ENCODE measurements at places on chromosomes 13 and 19.

- no peak for DNase-seq
These were observed 12.0 kb upstream of the KCNC3 start for GRCh38 chr19:50341091-50341564.

DNA sequence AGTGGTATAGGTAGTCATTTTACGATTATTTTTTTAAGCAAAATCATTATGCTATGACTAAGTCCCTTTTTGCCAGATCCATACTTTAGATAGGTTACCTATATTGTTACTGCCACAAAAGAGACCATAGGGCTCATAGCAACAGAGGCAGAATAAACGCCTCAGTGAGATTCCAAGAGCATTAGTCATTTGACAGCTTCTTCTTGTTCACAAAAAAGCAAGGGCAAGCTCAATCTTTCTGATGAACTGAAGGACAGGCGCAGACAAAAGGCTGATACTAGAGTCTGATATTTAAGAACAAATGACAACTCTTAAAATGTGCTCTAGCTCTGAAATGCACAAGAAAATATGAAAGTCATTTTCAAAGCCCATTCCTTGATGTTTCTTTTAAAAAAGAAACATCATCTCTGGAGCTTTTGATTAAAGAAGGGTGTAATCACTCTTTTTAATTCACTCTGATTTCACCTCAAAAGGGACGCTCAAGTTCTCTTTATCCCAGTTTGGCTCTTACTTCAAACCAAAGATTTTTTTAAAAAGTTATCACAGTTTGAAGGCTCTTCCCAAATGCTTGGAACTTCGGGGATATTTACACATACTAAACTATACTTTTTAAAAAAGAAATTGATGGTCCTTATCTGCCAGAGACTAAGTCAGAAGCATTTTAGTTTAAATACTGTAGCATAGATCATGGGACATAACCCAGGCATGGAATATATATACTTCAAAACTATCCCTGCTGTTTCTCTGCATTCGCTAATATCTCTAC, 187.2 kb downstream of the EFNB2 start:
- peak; percentile 71 for DNase-seq

GRCh38 chr13:59677966-59678814, 485.5 kb downstream of the DIAPH3 start:
- DNase-seq: peak; percentile 12

DNA sequence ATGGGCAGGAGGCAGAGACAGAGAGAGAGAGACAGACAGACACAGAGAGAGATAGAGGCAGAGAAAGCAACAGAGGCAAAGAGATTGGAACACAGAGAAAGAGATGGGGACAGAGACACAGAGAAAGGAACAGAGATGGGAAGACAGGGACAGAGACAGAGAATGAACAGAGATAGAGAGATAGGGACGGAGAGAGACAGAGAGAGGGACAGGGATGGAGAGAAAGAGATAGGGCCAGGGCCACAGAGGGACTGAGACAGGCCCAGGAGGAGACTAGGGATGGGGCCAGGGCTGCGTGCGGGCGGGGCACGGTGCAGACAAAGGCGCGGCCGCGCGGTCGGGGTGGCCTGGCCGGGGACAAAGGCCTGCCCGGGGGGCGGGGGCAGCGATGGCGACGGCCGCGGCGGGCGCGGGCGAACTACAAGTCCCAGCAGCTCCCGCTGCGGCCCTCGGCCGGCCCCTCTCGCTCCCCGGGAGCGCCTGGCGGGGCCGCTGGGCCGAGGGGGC, at the start of gene ZNF358:
Gene ZNF358 (plus strand): TSS at position 459 of the 507 bp plus-strand sequence. CDS start 3,140 bp downstream, outside the sequence.
- no peak for DNase-seq

DNA sequence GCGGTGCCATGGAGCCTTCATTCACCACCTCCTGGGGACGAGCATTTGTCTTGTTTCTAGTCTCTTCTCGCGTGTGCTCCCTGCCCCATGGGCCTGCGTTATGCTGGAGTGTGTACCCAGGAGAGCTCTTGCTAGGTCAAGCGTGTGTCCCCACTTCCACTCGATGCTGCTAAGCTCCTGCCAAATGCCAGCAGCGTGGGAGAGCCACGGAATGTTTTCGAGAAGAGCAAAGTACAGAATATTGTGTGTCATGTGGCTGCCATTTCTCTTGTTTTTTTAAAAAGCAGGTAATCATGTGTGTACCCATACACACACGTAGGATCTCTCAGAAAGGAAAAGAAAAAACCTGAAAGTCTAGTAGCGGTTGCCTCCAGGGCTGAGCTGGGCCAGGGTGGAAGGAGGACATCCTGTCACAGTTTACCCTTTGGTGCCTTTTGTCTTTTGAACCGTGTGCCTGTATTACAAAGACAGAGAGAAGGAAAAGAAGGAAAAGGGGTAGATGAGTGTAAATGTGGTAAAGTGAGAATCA, 28.6 kb downstream of the PAK4 start:
- DNase-seq: no peak
